Stimulated activated CD8-positive, alpha-beta memory T cell treated with anti-CD3 and anti-CD28 coated beads, Interleukin-7, amount 100 ng/mL, for 1 hour (primary cell): ENCODE measurements at places on chromosomes 6 and 20.

DNA sequence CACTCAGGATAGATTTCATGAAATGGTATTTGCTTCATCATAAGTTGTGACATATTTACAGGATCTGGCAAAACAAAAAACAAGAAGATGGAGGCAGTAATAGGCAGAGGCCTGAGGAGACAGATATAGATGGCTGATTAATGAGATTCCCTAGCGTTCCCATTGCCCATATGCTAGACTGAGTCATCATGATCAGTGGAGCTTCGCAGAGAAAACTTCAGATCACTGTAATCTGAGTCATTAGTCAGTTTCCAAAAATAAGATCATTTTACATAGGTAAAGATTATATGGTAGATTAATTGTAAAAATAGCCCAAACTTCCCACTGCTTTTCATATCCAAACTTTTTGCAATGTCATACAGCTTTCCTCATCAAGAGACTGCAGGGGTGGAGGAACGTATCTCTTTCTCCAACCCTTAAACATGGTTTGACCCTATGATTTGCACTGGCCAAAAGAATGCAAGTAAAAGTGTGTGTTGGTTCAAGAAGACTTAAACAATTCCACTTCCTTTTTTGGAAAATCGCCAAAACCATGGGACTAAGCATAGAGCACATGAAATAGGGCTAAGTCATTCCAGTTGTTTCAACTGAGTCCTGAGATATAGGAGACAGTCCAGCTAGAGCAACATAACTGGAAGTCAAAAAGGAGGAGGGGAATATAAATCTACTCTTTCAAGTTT, 626.0 kb downstream of the RNF144B start:
- DNase-seq, result no peak

GRCh38 chr6:154491567-154492470, 18.7 kb downstream of the CNKSR3 start:
- no peak for DNase-seq

DNA sequence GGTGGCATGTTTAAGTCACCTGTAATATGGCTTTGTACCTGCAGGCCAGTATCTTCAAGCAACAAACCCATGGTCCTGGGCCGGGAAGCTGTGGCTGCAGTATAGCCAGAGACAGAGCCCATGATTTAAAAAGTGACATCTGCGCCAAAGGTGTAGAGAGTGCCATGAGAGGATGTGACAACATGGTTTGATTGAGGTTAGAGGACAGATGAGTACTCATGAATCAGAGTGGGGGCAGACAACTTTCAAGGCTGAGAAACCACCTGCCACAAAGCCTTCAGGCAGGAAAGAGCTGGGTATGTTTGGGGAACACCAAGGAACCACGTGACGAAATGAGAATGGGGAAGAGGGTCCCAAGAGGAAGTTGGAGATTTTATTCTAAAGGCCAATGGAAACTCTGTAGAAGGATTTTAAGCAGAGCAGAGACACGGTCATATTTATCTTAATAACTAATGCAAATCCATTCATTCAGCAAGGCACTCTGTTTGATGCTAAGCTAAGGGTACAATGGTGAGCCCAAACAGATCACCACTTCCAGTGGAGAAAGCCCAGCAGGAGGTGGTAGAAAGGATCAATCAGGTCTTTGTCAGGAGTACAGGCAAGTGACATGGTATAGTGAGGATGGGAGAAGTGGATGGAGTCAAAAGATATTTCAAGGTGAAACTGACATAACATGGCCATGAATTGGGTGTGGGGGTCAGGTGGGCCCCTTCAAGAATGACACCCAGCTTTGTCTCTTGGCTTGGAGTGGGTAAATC, 3.4 kb upstream of the MICAL1 start:
- no peak for DNase-seq

DNA sequence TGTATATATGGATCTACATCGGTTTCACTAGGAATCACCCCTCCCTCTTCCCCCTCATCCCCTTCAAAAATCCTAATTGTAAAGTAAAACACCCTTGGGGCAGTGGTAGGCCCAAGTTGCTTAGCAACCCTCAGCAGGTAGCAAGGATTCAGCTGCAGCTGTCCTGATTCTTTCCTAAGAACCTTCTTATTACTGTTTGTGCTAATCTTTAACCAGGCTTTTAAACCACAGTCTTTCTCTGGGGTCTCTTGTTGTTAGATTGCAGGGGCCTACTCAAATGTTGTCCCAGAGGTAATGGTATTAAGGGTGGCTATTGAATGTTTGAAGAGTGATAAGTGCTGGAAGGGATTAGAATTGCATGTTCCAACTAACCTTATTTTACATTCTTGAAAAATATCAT, 46.4 kb downstream of the PRL start:
- no peak for DNase-seq

DNA sequence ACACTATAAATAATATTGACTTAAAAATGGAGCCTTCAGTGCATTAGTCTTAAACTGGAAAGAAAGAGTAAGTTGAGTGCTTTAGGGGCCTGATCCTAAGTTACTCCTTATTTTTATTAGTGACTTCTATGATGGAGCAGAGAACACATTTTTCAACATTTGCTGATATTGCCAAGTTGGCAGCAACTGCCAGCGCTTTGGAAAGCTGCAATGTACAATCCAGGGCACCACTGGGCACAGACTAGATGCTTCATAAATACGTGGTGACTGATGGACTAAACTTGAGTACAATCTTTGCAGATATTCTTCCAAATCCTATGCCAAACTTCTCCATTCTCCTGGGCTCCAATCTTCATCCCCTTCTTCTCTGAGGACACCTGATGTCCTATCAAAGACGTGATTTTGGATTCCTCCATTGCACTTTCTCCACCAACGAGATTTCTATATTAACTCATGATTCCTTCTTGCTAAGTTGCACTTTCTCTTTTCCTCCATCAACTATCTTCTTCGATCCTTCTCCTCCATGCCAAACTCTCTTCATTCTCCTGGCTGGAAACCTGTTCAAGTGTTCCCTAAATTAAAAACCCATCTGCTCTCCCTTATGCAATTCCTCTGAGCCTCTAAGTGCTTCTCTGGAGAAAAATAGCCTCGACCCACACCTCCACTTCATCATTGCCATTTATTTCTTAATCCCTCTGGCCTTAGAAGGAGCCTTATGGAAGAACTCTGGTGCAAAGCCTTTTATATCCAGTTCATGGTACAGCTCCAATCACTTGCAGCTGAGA, 28.5 kb upstream of the PAK5 start:
- DNase-seq, result no peak

- DNase-seq, result no peak
Measured at GRCh38 chr6:123207967-123208510, 212.0 kb downstream of the CLVS2 start.

DNA sequence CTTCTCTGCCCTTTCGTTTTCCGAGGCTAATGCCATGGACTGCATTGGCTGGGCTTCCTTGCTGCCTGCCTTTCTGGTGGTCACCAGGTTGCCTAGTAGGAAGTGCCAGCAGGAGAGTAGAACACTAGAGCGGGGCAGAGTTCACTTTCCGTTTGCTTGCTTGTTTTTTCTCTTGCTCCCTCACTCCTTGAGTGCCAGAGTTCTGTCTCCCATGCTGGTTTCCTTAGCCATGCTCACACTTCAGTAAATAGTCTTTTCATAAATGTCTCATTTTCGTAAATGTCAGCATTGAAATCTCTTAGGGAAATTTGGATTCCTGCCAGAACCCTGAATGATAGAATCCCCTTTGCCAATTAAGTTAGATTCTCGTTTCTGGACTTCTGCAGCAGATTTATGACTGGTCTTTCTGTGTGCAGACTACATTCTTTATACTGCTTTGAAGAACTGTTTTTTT, 63.9 kb downstream of the FAM83B start:
- DNase-seq, result no peak

- no peak for DNase-seq
Measured at GRCh38 chr6:154791556-154792317, 58.5 kb downstream of the SCAF8 start.

DNA sequence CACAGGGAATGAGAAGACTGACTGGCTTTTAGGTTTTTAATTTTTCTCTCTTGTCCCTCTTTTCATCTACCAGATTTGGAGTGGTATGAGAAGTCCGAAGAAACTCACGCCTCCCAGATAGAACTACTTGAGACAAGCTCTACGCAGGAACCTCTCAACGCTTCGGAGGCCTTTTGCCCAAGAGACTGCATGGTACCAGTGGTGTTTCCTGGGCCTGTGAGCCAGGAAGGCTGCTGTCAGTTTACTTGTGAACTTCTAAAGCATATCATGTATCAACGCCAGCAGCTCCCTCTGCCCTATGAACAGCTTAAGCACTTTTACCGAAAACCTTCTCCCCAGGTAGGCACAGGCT, 644 bp downstream of the MAD2L1BP start:
- DNase-seq, result no peak

DNA sequence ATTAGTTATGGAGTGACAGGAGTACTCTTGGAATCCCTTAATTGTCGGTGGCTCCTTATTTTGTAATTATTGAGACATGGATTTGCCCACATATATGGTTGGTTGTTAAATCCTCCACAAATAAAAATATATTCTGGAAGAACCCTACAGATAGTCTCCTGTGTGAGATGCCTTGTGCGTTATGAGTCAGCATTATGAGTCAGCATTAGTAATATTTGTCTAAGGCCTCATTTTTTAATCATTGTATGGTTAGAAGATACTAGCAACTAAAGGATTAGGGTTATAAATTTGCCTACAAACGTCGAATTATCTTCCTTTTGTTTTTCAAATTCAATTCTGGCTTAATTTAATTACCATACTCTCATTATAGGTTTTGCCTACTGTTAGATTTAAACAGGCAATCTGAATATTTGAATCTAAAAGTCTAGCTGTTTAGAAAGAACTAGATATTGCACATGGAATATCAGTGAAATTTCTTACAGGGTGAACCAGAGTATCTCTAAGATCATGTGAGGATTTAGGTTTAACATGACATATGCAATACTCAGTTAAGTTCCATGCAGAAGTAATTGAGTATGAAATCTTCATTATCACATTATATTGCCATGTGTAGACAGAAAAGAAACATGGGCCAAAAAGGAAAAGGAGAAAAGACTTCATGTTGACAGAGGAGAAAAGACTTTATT, 5.9 kb downstream of the C6orf58 start:
- DNase-seq, result no peak

- DNase-seq, result no peak
Measured at GRCh38 chr20:3255728-3256127, 16.7 kb upstream of the SLC4A11 start.

DNA sequence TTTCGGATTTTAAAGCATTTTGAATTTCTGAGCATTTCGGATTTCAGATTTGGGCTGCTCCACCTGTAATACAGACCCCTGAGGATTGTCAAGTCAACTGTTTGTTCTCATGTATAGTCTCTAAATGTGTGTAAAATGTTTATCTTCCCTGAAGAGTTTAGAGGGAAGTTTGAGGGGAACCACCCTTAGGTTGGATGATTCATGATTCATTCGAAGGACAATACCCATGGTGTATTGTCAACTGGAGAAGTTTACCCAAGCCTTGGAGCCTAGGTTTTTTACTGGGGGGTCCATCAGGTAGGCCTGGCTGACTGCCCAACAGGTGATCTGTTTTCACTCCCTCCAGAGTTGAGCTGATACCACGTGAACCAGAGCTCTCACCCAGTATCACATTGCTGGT, 18.9 kb downstream of the GSTA4 start:
- no peak for DNase-seq

DNA sequence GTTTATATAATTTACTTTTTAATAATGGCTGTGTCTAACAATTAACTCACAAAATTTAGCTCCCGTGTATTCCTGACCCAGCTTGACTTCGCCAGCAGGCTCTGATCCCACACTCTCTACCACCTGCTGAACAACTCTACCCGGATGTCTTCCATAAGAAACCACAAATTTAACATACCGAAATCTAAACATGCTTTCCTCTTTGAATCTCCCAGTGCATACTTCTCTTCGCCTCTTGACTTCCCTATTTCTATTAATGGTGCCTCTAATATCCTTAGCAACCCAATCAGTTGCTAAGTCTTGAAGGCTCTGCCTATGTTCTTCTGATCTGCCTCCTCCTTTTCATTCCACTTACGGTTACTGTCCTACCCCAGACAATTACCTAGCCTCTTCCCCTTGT, 4.6 kb upstream of the MYB start:
- DNase-seq, result no peak

GRCh38 chr6:149480502-149481280, 4.1 kb downstream of the ZC3H12D start:
- DNase-seq, result no peak

DNA sequence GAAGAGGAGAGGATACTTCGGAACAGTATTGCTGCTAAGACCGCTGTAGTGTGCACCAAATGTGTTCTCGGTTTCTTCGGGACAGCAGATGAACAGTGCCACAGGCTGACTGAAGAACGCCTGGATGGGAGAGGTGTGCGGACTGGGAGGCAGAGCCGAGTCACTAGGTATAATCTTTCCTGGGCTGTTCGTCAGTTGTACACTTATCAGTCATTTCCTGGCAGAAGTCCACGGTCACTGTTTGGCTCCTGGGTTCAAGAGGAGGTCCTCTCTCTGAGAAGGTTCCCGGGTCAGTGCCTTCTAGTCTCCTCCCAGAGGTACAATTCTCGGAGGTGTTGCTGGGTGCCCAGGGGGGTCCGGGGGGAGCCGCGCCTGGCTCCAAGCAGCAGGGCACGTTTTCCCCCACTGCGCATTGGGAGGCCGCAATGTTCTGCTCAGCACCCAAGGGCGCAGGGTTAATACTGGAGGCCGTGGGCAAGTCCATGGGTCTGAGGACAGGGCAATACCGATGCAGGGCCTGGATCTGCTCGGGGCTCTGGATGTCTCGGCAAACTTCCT, 38.1 kb downstream of the GJA10 start:
- no peak for DNase-seq

- no peak for DNase-seq
Measured at GRCh38 chr6:134447883-134448387, 130.0 kb upstream of the SGK1 start.

- no peak for DNase-seq
Measured at GRCh38 chr6:79127660-79128059, 49.6 kb upstream of the PHIP start.

- DNase-seq, result peak; percentile 12
Measured at GRCh38 chr6:3228771-3229565, 1.5 kb upstream of the TUBB2B start.

DNA sequence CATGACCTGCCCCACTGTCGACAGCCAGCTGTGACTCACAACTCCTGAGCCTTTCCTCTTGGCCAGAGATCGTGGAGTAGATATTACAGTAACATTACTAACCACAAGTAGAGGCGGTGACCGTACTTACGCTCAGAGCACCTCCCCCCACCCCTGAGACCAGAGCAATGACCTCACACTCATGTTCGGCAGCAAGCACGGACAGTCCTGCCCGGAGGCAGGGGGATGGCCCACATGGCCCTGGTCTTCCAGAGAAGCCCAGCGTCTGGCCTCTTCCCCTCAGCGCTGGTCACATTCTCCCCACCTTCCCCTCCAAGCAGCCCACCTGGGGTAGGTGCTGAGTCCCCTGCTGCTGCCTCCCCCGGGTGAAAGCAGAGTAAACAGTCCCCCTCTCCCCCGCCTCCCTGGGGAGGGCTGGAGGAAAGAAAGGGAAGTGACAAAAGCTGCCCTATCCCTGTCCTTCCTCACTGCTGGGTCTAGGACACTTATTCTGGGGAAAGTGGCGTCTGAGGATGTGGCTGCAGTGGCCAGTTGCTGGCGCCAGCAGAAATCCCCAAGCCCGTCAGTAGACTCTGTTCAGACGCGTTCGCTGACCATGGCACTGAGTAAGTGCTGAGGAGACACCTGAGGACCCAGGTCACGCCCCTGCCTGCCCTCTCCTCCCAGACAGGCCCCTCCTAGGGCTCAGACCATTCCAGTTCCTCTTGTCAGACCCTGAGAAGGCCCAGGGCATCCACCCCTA, 68.5 kb downstream of the MRPL14 start:
- DNase-seq, result no peak

- no peak for DNase-seq
Measured at GRCh38 chr6:4751823-4752464, 24.3 kb upstream of the CDYL start.
